ENCODE measurements at places on chromosomes 6 and 20.

GRCh38 chr6:122553697-122554096 lies 56.5 kb upstream of the PKIB start:
- peak; percentile 73 for DNase-seq

- DNase-seq, result no peak
These were observed 60.3 kb downstream of the BMP6 start for GRCh38 chr6:7786214-7786661.

DNA sequence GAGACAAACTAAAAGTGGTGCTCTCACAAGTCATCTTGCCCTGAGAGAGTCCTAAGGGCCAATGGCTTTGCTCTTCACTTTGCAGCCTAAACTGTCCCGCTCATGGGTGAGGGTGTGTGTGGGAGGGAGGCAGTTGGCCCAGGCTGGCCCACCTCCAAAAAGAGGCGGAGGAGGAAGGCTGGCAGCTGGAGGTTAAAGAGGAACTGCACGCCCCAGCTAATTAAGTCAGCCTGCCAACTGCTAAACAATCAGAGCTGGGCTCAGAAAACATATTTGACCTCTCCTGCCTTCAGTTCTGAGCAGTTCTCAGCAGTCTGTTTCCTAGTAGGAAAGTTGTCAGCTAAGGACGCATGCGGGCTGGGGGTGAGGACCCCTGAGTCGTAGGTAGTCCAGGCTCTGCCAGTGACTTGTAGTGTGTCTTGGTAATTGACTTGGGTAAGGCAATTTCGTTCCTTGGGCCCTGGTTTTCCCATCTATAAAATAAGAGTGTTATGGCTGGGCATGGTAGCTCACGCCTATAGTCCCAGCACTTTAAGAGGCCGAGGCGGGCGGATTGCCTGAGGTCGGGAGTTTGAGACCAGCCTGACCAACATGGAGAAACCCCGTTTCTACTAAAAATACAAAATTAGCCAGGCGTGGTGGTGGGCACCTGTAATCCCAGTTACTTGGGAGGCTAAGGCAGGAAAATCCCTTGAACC lies 17.0 kb downstream of the GSS start:
- no peak for DNase-seq

GRCh38 chr6:106134906-106135634 lies 48.9 kb downstream of the PRDM1 start:
- DNase-seq, result no peak

DNA sequence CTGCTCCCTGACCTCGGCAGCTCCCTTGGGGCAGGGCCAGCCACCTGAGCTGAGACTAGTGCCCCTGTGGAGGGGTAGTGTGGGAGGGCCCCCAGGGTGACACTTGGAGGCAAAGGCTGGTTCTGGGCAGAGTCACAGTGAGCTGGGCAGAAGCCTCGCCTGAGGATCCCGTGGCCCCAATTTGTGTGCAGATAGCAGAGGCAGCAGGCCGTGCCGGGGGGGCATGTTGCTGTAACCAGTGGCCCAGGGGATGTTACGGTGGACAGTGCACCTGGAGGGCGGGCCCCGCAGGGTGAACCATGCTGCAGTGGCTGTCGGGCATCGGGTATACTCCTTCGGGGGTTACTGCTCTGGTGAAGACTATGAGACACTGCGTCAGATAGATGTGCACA lies 2.9 kb downstream of the KLHDC3 start:
- DNase-seq, result no peak

DNA sequence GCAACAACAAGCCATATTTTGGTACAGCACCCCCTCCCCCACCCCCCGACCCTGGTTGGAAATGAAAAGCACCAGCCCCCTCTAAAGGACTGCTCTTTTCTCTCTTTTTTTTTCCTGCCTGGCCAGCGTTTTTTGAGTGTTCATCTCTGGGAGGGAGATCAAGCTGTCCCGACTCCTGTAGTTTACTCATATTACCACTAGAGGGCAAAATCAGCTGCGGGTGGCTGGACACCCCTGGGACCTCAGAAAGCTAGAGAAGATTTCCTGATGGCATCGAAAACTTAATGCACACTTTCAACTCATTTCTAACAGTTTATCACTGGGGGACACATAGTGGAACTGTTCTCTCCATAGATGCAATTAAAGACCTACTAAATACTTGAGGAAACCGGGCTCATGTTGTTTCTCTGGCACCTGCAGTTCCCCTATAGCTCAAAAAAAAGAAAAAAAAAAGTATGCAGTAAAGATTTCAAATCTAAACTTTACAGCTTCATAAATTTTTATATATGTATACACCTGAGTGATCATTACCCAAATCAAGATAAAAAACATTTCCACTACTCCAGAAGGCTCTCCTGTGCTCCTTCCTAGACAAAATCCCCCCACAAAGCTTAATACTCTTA lies 24.4 kb downstream of the CNBD2 start:
- peak; percentile 38 for DNase-seq

- no peak for DNase-seq
These were observed 13.7 kb downstream of the SPATA2 start for GRCh38 chr20:49901588-49901987.

DNA sequence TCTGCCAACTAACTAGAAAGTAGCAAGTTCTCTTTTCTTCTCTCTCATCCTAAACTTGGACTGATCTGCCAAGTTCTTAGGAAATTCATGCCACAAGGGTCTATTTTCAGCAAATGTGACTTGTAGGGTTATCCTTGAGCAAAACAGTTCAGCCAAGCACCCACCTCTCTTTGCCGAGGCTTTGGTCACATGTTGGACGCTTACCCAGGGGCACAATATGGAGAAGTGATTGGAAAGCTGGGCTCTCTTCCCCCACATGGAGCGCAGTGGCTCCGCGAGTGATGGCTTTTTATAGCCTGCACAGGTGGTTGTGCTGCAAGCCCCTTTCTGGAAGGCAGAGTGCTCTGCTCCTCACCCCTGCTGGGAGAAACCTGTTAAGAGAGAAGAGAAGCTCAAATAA lies 47.7 kb upstream of the FNDC1 start:
- no peak for DNase-seq

DNA sequence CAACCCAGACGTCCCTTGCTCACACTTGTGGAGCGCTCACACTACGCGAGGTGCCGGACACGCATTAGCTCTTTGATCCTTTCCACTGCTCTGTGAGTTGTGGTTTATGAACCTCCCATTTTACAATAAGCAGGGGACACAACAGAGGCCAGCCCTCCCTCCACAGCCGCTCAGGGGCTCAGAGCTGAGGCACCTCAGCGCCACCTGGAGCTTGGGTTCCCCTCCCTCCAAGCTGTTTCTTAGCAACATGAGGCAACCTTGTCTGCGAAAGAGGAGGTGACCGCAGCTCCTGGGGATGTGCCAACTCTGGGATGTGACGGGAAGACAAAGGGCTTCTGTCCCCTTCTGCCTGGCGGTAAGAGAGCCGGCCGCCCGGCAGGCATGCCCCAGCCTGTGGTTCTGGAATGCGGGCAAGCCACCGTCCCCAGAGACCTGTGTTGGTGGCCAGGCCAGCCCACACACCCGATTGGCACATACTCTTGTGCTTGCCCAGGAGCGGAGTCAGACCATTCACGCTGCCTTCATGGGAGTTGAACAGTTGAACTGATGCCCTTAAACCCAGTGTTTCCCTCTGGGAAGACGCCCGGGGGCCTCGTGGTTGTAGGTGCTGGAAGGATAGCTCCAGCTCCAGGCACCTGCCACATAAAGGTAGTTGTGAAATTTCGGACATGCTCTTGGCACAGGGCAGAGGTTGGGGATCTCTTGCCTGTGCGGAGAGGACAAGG lies 44.5 kb downstream of the RBM38 start:
- peak; percentile 96 for DNase-seq

DNA sequence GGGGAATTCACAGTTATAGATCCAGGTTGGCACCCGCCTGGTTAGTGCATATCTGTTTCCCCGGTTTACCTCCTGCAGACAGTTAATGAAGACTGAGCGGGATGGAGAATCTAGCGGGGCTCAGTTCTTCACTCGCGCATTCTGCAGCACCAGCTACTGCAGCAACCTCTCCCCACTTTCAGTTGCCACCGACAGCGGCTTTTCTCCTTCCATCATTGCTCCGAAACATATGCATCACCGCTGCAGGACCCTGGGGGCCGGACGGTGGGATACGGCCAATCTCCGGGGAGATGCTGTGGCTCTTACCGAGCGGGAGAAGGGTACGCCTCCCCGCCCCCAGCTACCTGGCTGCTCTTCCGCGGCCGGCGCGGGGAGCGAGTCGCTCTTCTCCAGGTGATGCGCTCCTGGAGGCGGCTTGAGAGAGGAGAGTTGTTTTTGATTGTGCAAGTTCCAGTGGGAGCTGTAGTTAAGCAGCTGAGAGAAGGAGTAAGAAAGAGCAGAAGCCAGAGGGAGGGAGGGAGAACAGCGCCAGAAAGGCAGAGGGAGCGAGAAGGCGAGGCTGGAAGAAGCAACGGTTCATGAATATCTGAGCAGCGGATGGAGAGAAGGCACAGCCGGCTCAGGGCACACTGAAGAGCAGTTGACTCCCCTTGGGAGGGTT lies at the start of gene SGK1:
Gene SGK1 (minus strand): TSS at position 642 of the 661 bp plus-strand sequence. CDS start 652 bp downstream, outside the sequence.
- no peak for DNase-seq

GRCh38 chr20:48844996-48845395 lies 17.2 kb upstream of the PREX1 start:
- DNase-seq, result no peak

GRCh38 chr20:54151511-54152226 lies 22.1 kb downstream of the CYP24A1 start:
- DNase-seq, result no peak

- no peak for DNase-seq
These were observed 29.9 kb upstream of the ANKEF1 start for GRCh38 chr20:10004900-10005299.

DNA sequence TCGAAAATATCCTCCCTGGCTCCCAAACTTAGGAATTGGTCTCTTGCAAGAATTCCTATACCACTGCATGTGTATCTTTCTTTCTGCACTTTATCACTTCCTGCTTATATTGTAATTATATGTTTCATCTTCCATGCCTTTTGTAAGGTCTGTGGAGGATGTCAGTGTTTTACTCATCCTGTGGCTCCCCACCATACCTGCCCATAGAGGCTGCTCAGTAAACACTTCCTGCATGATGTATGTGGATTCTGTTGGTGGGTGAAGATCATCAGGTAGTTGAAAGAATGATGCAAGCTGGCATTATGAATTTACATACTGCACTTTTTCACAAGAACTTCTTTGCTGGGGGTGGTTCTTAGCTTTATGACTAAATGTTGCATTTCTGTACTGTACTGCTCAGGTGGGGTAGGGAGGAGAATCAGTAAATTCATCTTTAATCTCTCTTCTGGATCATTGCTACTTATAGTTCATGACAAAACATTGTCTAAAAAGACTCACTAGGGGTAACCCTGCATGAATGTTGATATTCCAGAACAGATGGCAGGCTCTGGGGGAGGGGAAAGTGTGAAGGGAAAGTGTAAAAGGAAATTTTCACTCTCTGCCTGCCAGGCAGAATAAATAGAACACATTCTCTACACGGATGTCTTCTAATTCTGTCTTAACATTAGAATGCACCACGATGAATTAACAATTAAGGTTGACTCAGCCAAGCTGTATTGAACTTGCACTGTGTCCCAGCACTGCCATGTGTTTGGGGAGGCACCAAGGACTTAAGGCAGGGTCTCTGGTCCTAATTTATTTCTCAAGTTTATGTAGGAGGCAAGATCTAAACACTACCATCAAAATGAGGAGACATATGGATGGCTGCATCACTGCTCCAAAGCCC lies 36.0 kb upstream of the KLHL31 start:
- DNase-seq, result no peak

GRCh38 chr20:64024141-64024990 lies 11.6 kb upstream of the C20orf204 start:
- no peak for DNase-seq

- DNase-seq, result no peak
These were observed 25.3 kb downstream of the BFSP1 start for GRCh38 chr20:17505636-17506517.

DNA sequence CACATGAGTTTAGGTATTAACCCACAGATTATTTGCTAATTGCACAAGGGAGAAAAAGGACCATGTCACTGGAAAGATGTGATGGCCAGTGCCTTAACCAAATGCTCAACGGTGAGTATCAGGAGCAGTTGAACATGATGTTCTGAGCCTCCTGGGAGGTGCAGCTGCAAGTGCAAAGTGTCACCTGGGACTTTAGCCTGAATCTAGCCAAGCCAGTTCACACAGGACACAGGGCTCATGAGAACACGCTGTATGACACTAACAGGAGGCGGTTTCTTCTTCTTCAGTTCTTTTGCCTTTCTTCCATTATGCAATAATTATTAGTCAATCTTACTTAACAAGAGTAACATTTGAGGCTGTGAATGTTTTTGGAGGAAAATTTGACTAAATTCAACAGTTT lies 225.3 kb downstream of the THBS2 start:
- DNase-seq, result no peak

- no peak for DNase-seq
These were observed 79.1 kb downstream of the LRRC1 start for GRCh38 chr6:53873922-53874321.

GRCh38 chr6:36684447-36684812 lies 5.9 kb downstream of the CDKN1A start:
- no peak for DNase-seq

DNA sequence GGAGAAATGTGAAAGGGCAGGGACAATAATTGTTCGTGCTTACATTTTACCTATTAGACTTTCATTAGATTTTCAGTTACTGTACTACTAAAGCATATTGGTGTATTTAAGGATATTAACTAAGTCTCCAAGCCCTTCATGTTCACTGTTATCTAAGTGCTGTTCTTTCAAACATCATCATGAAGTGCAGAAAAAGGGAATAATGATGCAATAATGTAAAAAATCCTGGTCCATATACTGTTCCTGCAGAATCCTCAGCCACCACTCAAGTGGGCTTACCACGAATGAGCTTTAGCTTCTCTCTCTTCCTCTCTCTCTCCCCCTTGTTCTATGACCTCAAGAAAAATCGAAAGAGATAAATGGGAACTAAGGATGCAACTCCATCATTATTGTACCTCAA lies 600.7 kb downstream of the UTRN start:
- no peak for DNase-seq

DNA sequence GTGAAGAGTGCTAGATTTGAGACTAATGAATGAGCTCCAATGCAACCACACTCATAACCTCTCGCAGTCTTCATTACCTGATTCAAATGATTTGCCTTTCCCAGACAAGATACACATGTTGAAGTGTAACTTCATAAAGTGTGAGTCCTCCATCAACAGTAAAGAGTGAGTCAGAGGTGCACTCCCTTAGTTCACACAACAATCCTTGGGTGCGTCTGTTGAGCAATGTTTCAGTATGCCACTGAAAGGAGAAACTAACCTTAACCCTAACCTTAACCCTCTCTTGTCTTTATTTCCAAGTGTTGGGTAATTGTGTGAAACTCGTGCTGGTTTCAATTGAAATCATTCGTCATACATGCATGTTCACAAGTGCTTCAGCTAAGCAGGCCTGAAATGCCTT lies 21.0 kb upstream of the RIN2 start:
- no peak for DNase-seq

GRCh38 chr6:13203145-13203544 lies 125.2 kb downstream of the TBC1D7 start:
- no peak for DNase-seq

All from SHP77 (cell line).